Anterior cingulate cortex (tissue), 58 donors: ENCODE measurements at places on chromosomes 5 and 9.
A peak's percentile ranks its signal among the peaks of the same experiment; 100 is the strongest.

- no peak for DNase-seq
Measured at GRCh38 chr5:132017316-132017715, 5.9 kb upstream of the ACSL6 start.

- DNase-seq = no peak
Measured at GRCh38 chr9:95242613-95243012, 74.9 kb downstream of the FANCC start.

- DNase-seq = no peak
Measured at GRCh38 chr5:154449786-154450185, 4.0 kb downstream of the SAP30L start.

DNA sequence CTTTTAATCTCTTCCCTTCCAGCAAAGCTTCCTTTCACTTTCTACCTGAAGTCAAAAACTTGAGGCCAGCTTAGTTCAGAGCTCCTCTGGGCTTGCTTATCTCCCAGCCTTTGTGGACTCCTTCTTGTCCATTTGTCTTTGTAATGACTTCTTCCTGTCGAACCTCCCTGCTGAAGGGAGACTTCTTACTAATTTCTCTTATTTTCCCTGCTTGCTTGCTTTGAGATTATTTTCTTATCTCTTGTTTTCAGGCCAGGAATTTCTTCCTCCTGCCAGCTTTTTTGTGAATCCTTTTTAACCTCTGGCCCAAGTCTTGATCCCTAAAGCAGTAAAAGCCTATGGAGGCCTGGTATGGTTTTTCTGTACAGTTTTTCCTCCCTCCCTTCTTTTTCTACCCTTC, 46.8 kb upstream of the DHFR start:
- no peak for DNase-seq

GRCh38 chr9:90393365-90394152, 249.1 kb downstream of the DIRAS2 start:
- no peak for DNase-seq

DNA sequence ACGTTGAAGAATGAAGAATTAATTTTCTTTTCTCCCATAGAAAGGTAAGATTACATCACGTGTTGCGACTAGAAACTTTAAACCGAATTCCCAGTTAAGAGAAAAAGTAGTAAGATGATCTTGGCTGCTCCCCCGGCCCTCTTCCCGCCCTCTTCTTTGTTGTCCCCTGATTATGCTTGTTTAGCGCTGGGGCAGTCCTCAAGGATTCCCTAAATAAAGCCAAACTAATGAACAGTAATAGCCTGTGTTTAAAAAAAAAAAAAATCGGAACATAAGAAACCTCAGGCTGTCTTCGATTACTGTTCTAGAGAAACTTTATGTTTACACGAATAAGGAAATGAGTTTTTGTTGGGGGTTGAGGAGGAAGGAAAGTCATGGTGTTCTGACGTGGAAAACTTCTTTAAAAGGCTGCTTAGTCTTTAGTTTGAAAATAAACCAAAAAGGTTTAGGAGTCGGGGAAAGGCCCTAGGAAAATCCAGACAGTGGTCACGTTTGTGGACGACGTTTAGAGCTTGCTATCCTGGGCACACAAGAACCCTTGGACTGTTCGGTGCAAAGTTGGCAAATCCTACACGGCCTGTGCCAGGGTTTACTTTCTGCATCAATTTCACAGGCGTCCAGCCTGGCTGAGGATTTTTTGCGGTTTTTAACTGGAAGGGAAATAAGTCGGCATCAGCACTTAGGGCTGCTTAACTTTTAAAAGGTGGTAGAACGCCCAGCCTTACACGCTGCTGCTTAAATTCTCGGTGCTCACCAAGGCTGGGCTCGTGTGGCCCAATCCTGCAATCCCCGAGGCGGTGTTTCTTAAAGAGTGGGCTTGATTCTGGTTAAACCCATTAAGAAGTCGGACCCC, 1.1 kb upstream of the MAT2B start:
- DNase-seq = peak; percentile 42

DNA sequence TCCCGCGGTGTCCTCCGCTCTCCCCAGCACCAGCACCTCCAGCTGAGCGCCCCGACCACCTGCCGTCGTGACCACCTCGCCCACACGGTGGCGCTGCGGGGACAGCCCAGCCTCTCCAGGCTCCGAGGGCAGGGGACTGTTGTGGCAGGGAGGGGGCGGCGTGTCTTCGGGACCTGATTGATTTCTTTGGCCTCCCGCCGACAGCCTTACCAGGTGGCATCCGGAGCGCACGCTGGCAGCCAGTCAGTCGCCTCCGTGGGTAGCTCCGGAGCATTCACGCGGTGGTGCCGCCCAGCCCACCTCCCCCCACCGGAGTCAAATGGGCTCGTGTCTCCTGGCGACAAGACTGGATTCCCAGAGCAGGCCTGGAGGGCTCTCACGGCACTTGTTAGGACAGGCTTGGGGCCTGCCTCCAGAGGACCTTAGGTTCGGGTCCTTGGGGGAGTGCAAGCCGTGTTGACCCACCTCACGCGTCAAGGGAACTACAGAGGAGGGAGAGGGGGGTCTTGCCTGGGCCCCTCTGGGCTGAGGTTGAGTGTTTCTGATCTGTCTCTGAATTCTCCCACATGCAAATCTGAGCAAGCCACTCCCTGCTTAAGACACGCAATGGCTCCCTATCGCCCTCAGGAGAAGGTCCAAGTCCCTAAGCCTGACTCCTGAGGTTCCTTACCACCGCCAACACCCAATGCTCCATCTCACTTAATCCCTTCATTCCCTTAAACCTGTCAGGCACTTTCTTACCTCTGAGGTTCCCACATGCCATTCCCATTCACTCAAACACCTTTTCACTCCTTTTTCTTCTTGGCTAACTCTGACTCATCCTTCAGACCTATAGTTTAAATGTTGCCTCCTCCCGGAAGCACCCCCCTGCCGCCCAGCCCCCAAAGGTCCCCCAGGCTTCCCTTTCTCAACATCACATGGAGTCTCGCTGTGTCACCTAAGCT, 51.2 kb upstream of the GGTA1 start:
- DNase-seq = peak; percentile 29

DNA sequence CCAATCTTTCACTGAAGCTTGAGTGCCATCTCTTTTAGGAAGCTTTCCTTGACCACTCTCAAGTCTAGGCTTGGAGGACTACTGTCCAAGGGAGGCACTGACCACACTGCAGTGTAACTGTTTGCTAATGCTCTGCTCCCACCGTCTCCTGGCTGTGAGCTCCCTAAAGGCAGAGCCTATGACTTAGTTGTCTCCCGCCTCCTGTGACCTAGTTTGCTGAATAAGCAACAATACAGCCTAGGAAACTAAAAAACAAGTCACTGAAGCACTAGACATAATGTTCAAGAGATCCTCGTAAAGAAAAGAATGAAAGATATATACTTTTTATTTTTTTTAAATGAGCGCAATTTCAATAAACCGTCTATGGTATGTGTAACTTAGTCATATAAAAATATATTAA, 31.4 kb downstream of the LIX1 start:
- no peak for DNase-seq

- no peak for DNase-seq
Measured at GRCh38 chr5:148969291-148969690, 93.6 kb downstream of the SH3TC2 start.

GRCh38 chr5:55969956-55970355, 24.8 kb downstream of the IL6ST start:
- no peak for DNase-seq

GRCh38 chr5:95081982-95082381, 202.9 kb downstream of the MCTP1 start:
- DNase-seq = no peak

DNA sequence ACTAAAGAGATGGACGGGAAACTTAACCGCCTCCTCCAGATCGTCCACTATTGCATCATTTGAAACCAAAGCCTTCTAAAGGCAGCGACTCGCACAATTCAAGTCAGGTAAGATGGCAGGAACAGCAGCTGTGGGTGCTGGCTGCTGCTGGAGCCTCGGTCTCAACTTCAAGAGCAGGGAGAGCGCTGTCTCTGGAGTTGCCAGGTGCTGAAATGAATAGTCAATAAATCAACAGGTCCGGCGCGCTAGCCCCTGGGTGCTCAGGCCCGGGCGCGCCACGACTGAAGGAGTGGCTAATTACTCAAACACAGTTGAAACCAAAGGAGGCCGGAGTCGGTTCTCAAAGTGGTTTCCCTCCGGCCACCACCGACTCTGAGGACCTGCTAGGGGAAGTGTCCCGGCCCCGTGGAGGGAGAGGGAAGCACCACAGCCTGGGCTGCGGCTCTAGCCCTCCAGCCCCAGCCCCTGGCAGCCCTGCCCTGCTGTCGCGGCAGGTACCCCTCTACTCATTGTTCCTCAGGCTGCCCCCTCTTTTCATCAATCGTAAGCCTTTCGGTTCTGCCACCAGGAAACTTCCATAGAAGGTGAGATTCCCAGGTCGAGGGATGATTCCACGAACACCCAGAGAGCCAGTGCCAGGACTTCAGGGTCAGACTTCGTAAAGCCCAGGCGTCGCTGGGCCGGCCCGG, 804 bp downstream of the TTC39B start:
- no peak for DNase-seq

DNA sequence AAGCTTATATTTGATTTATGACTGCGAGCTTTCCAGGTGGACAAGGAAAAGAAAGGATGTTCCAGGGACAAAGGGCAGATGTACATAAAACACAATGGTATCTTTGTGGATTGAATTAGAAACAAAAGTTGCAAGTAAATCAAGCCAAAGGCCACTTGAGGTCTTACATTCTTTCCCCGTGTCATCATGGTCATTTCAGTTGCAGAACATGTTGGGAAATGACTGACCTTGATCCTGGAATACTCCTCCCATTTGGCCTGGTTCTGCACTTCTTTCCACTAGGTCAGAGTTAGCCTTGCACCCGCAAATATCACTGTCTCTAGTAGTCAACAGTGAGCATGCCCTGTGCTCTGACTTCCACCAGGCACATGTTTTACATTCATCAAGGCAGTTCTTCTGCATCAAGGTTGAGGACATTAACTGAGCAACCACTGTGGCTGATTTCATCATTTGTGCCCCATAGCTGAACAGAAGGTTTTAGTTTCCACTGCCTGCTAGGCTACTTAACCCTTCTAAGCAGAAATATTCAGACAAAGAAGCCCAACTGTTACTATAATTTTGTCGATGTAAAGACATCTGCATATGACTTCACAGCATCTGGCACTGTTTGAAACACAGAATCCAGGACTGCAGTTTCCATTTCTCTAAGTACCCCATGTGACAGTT, 1161.7 kb upstream of the DMAC1 start:
- no peak for DNase-seq

DNA sequence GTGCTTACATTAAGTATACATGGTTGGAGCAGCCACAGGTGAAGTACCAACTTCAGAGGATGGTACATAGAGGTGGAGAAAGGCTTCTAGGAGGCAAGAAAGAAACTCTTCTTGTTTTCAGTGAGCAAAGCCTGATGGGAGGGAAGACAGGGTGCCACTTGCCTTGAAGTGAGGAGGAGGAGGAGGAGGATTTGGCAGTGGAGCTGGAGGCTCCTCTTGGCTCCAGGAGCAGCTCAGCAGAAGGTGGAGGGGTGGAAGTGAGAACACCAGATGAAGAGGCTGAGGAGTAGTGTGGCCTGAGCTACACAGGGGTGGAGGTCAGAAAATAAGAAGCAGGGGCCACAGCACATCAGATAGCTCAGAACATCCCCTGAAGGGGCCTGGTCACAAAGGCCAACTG, 91.1 kb upstream of the SHISAL2B start:
- peak; percentile 6 for DNase-seq

DNA sequence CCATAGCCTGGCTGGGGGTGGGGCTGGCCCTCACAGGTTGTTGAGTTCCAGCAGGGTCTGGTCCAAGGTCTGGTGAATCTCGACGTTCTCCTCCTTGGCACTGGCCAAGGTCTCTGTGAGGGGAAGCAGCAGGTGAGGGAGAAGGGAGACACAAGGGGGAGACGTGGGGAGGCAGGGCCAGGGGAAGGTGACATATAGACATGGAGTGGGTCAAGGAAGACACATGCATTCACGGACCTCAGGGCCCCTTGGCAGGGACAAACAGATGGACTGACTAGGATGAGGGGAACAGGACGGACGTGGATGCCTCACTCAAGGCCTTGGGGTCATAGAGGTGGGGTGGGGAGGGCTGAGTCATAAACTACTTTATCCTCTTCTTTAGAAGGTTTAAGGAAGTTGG, 7.7 kb downstream of the TPM2 start:
- DNase-seq = no peak

- DNase-seq = no peak
Measured at GRCh38 chr5:108739906-108740305, 7.8 kb upstream of the FER start.

DNA sequence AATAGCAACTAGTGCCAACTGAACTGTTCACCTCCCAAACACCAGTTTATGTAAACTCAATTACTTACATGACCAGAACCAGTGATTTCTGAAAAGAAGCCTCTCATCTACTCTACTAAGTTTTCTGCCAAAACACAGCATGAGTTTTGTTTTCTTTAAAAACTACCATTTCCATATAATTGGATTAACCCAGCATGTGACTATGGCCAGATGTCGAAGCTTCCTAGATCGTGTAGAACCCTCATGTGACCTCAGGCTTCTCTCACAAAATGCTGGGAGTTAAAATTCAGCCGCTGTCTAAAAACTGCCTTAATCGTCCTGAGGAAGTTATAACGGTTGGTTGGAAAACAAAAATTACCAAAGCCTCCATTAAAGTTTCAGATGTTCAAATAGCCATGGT, 303.5 kb downstream of the IRX1 start:
- no peak for DNase-seq
